Karpas-422 (cell line): ENCODE measurements at places on chromosomes 4 and X. TPM values are rescaled to one million over a fixed set of nuclear protein-coding genes. Genes with fewer than 3 reads are reported as not detected.

SLITRK2 gene
- not detected in 2 replicates for total RNA-seq

NMU gene
- total RNA-seq, result not detected in 2 replicates

CPLX1 gene
- 0.40 and 3.1 TPM in 2 replicates for total RNA-seq

SLIT2 gene
- total RNA-seq, result not detected in 2 replicates

DIPK2B gene
- total RNA-seq, result not detected in 2 replicates

TAF7L gene
- total RNA-seq, result not detected in 2 replicates

PLS3 gene
- not detected in 2 replicates for total RNA-seq

MAOB gene
- not detected in 2 replicates for total RNA-seq

IL1RAPL1 gene
- not detected in 2 replicates for total RNA-seq

UTP3 gene
- total RNA-seq, result 21.2 and 32.4 TPM in 2 replicates
